ENCODE measurements at places on chromosomes 5 and 9.
A peak's percentile ranks its signal among the peaks of the same experiment; 100 is the strongest.

DNA sequence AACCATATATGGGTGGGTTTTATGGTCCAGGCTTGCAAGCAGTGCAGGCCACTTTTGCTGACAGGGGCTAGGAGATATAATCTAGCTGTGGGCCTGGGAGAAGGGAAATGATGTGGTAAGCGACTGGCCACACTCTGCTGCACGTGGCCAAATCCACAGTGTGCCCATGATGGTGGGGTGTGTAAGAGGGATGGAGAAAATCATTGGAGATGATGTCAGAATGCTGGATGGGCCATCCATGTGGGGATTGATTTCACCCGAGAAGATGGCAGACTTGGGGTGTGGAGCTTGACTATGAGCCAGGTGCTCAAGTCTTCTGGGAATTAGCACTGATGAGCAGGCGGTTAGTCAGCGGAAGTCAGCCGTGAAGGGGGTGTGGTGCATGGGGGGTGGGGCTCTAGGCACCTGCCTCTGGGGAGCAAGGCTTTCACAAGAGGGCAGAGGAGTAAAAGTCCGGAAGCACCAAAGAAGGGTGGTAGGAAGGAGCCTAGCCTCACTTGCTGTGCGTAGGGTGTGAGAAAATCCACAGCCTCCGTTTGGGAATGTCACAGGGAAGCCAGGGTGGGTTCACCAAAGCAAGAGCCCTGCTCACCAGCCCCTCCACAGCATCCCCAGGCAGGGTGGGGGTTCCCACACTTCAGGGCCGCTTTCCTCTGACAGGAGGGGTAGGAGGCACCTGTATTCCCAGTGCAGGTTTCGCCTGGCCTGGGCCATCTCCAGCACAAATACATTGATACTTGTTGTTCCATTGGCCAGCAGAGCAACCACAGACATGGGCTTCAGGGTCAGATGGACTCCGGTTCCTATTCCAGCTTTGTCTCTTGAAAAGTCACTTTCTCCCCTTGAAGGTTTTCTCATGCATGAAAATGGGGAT is 44.5 kb upstream of the ANGPTL2 start:
- no peak for DNase-seq

DNA sequence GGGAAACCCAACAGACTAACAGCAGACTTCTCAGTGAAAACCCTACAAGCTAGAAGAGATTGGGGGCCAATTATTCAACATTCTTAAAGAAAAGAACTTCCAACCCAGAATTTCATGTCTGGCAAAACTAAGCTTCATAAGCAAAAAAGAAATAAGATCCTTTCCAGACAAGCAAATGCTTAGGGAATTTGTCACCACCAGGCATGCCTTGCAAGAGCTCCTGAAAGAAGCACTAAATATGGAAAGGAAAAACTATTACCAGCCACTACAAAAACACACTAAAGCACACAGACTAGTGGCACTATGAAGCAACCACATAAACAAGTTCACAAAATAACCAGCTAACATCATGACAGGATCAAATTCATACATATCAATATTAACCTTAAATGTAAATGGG is 131.1 kb downstream of the OR2K2 start:
- DNase-seq = no peak

DNA sequence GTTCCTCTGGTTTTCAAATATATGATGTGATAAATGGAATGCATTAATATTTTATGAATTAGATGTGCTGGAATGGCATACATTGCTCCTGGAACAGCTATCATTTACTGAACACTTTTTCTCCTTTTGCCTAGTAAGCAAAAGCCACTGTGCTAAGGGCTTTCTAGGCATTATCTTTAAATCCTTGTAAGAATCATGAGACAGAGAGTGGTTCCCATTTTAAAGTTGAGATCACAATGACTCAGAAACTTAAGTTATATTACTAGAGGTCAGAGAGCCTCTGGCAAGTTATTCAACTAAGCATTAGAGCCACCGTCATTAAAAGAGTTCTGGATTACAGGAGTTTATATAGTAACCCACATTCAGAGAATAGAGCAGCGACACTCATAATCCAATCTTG is 26.7 kb upstream of the FSD1L start:
- no peak for DNase-seq

DNA sequence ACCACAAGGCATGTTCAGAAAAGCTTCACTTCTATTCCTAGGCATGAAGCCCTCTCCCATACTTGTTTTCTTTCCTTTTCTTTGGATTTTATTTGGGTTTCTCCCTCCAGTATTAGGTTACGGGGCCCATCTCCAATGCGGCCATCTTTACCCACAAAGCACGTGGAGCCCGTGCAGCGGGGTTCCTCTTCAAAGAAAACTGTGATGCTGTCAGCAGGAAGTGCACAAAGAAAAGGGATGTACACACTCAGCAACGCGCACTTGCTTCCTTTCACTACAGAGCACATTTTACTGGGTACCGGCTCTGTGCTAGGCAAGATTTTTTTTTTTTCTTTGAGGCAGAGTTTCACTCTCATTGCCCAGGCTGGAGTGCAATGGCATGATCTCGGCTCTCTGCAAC is 106.6 kb downstream of the COL23A1 start:
- no peak for DNase-seq

- no peak for DNase-seq
Measured at GRCh38 chr5:172540099-172540870, 86.0 kb upstream of the SH3PXD2B start.

DNA sequence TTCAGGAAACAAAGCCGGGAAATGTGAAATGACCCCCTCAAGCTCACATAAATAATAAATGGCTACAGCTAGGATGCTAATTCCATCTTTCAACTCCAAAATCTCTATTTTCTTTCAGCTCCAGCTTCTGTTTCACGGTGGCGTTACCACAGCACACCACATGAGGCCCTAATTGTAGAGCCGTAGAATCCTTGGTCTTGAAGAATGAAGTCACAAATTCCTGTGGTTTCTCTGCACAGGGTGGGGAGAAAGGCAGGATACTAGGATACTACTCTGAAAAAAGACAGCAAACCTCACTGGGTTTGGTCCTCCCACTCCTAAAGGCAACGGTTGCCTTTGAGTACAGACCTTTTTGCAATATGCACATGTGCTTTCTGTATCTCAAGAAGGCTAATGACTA is 13.9 kb upstream of the RARS1 start:
- no peak for DNase-seq

DNA sequence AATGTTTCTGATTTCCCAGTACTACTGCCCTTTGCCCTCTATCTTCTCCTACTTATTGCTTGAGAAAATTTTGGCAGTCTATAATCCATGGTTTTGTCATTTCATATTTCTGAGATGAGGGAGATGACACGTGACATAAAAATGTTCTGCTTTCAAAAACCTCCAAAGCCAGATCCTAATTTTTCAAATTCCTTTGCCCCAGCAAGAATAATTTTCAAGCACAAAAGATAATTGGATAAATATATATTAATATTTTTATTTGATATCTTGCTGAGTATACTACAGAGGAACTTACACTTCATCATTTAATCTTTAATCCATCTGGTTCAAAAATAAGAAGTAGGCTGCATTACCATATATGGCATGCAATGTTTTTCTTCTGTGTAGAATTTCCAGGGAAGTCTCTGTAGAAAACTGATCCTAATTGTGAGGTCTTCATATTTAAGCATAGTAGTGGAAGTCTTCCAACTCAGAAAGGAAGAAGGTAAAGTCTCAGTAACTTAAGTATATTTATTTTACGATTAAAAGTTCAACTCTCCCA is 1738.8 kb downstream of the EFNA5 start:
- DNase-seq = no peak

DNA sequence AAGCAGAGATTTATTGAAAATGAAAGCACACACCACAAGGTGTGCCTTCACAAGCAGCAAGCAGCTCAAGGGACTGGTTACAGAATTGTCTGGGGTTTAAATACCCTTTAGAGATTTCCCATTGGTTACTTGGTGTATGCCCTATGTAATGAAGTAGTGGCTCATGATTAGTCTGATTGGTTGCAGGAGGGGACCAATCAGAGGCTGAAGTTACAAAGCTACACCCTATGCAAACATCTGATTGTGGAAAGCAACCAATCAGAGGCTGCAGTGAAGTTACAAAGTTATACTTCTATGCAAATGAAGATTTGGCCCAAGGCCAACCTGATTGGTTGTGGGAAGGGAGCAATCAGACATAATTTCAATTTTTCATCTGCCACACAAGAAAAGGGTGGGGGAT is 119.9 kb downstream of the C9orf152 start:
- no peak for DNase-seq

GRCh38 chr9:126093771-126094170 is 232.9 kb upstream of the MVB12B start:
- no peak for DNase-seq

- DNase-seq = no peak
Measured at GRCh38 chr9:123378025-123378424, 22.0 kb downstream of the CRB2 start.

- DNase-seq = no peak
Measured at GRCh38 chr5:27403243-27403882, 365.0 kb upstream of the CDH9 start.

DNA sequence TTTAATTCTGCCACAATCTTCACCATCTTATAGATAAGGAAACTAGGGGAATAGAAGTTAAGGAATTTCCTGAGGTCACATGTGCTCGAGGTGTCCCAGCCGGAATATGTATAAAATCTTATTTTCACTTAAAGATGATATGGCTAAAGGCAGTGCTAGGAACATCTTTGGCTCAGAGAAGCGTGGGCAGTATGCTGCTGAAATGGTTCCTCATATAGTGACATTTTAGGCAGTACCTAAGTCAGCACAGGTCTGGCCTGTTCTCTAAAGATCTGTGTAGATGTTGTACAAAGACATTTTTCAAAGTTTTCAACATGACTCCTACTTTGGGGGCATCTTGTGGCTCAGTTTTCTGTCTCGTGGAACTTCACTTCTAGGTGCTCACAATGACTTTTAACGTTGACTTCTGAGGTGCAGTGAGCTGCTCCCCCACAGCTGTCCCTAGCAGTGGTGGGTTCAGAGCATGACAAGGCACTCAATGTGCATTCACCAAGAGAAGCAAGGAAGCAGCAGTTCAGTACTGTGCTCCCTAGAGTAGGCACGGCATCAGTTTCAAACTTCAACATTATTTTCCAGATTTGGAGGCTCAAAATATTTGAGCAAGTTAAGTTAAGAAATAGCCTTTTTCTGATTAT is 40.3 kb downstream of the TNFAIP8 start:
- no peak for DNase-seq

- DNase-seq = no peak
Measured at GRCh38 chr5:84378420-84378819, 6.3 kb downstream of the EDIL3 start.

DNA sequence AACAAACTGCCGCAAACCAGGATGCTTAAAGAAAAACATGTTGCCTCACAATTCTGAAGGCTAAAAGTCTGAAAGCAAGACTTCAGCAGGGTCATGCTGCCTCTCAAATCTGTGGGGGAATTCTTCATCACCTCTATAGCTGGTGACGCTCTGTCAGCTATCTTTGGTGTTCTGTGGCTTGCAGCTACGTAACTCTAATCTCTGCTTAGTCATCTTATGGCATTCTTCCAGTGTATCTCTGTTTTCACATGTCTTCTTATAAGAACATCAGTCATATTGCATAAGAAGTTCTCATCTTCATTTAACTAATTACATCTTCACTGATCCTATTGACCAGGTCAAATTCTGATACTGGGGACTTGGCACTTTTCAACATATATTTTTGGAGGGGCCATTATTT is 243.0 kb downstream of the CDH10 start:
- DNase-seq = no peak

- peak; percentile 60 for DNase-seq
Measured at GRCh38 chr5:176543428-176544182, 5.5 kb upstream of the CDHR2 start.

DNA sequence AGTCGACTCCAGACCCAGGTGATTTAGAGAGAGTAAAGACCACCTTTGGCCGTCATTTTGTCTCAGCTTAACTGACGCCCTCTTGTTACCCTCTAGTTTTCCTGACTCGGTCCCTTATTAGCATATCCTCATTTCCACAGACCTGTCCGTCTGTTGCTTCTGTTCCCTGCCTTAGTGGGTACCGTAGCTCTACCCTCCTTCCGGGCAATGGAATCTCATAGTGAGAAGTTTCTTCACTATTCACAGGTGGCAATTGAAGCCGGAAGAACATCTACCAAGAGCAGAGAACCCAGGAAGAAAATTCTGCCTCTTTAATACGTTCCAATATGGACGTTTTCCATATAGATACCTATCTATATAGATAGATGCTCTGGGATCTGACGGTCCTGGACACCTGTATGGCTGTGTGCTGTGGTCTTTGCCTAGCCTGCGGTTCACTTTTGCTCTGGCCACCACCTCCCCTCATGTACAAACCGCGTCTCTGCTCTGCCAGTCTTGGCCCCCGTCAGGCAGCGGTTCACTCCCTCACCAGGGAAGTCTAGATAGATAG is 652 bp upstream of the TMEM161B start:
- DNase-seq = peak; percentile 29

GRCh38 chr5:143086546-143086907 is 316.4 kb downstream of the ARHGAP26 start:
- no peak for DNase-seq

DNA sequence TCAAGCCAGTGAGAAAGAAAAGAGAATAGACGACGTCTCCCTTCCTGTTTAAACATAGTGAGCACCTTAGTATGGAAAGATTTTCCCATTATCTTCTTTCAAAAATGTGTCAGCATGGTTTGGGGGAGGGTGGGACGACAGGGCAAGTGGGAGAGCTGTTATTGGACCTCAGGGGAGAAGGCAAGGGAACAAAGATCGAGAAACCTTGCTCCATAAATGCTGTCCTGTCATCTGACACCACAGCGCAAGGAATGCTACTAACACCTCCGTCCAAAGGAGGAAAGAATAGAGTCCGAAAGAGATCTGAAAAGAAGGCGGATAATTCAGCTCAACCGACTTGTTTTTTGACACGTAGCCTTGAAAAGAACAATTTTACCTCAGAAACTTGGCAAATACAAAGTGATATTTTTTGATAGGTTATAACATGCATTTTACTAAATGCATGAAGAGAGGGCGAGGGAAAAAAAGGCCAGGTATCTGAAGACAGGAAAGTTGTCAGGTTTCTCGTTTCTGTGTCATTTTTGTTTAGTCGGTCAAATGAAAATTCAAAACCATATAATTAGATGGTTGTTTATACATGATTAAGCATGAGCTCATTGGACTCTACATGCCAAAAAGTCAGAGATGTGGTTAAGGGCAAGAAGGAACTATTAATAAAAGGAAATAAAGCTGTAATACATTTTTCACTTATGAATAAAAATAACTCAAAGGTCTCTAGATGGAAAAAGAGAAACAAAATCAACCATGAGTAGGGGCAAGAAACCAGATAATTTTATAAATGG is 155.7 kb downstream of the GLIS3 start:
- DNase-seq = no peak

- DNase-seq = no peak
Measured at GRCh38 chr5:84741056-84741455, 356.4 kb upstream of the EDIL3 start.

GRCh38 chr9:129569502-129570449 is 51.1 kb downstream of the C9orf50 start:
- no peak for DNase-seq

Data from NCI-H1105 treated with DMSO at 0.1 percent for 48 hours (cell line).